ENCODE measurements at places on chromosomes 6 and 20. TPM values are rescaled to one million over a fixed set of nuclear protein-coding genes. Genes with fewer than 3 reads are reported as not detected.
A peak's percentile ranks its signal among the peaks of the same experiment; 100 is the strongest.

DNA sequence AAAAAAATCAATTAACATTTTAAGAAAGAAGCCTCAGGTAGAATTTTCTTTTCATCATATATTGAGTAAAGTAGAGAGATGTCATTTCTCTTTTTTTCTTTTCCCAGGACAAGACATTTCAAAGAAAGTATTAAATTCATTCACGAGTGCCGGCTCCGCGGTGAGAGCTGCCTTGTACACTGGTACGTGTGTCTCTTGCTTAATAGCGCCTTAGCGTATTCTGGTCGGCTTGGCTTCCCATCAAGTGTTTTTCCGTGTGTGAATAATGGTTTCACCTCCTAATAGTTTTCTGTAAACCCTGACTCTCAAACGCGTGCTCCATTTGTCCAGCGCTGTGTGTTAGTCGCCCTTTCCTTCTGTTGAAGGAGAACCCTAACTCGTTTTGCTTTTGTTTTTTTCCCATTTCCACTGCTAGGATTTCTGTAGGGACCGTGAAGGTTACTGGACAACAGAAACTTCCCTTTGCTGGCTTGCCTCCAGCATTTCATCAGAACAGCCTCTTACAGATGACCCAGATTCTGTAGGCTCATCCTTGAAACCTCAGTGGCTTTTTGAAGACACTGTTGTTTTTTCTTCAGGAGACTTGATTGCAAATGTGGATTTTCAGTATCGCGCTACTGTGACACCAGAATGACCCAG is 45.7 kb upstream of the IRF4 start:
- H3K36me3 ChIP-seq = peaks cover 20% of the 10 kb centered on the region
- H3K27me3 ChIP-seq = no peaks in the 10 kb centered on the region
- H3K27ac ChIP-seq = no peak overlapping the region
- no peaks in the 10 kb centered on the region for H3K4me1 ChIP-seq
- no peak overlapping the region for H3K4me3 ChIP-seq
- no peak for DNase-seq

The NRN1 gene
- 6.6 TPM for total RNA-seq

GRCh38 chr6:107348224-107348623 is 111.1 kb downstream of the PDSS2 start:
- H3K4me1 ChIP-seq = no peaks in the 10 kb centered on the region
- no peak overlapping the region for H3K27ac ChIP-seq
- no peaks in the 10 kb centered on the region for H3K36me3 ChIP-seq
- no peak overlapping the region for H3K4me3 ChIP-seq
- no peaks in the 10 kb centered on the region for H3K27me3 ChIP-seq

DNA sequence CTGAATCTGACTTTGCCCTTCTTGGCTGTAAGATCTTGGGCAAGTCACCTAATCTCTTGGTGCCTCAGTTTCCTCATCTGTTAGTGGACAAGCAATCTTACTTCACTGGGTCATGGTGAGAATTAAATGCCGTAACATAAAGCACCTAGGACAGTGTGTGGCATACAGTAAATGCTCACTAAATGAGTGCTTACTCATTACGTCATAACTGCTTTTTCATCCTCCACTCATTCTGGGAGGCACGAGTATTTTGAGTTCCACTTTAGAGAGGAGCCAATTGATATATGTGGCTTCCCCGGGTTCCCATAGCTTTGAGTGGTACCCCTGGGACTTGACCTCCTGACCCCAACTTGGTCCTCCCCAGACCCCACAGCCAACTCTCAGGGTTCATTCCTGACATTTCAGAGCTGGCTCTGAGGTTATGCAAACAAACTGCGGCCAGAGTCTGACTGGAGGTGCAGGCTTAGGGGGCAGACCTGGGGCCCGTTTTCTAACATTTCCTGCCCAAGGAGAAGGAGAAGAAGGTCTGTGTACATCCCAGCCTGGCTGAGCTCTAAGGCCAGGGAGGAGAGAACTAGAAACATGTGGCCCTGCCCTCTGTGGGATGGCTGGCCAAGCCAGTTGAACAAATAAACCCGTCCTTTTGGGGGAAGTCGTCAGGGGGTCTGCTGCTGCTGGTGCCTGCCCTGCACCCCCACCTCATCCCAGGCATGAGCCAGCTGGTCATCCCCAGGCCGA is 5.8 kb downstream of the ANGPT4 start:
- H3K4me3 ChIP-seq = no peak overlapping the region
- peak; percentile 64 for DNase-seq
- H3K27ac ChIP-seq = peak overlapping the region; percentile 39
- no peaks in the 10 kb centered on the region for H3K4me1 ChIP-seq
- H3K27me3 ChIP-seq = no peaks in the 10 kb centered on the region

- H3K27ac ChIP-seq = no peak overlapping the region
- H3K27me3 ChIP-seq = no peaks in the 10 kb centered on the region
- H3K4me1 ChIP-seq = no peaks in the 10 kb centered on the region
- H3K36me3 ChIP-seq = no peaks in the 10 kb centered on the region
These were observed 33.2 kb upstream of the ADGRF5 start for GRCh38 chr6:46954837-46955451.

GRCh38 chr6:11431455-11431937 is 106.1 kb upstream of the TMEM170B start:
- H3K36me3 ChIP-seq = no peaks in the 10 kb centered on the region
- no peak overlapping the region for H3K4me3 ChIP-seq
- no peak for DNase-seq
- H3K27me3 ChIP-seq = no peaks in the 10 kb centered on the region
- H3K4me1 ChIP-seq = no peaks in the 10 kb centered on the region

The ATP9A gene
- total RNA-seq = 23.4 TPM

GRCh38 chr6:100721256-100721655 is 159.9 kb downstream of the ASCC3 start:
- H3K36me3 ChIP-seq = no peaks in the 10 kb centered on the region
- no peaks in the 10 kb centered on the region for H3K4me1 ChIP-seq
- no peak overlapping the region for H3K4me3 ChIP-seq
- DNase-seq = no peak
- no peak overlapping the region for H3K27ac ChIP-seq

GRCh38 chr6:100283285-100283684 is 181.4 kb downstream of the SIM1 start:
- H3K27me3 ChIP-seq = no peaks in the 10 kb centered on the region
- H3K36me3 ChIP-seq = no peaks in the 10 kb centered on the region
- no peak overlapping the region for H3K27ac ChIP-seq
- DNase-seq = no peak

- peaks cover 19% of the 10 kb centered on the region for H3K36me3 ChIP-seq
- no peak for DNase-seq
These were observed 144.2 kb downstream of the REV3L start for GRCh38 chr6:111338843-111339242.

DNA sequence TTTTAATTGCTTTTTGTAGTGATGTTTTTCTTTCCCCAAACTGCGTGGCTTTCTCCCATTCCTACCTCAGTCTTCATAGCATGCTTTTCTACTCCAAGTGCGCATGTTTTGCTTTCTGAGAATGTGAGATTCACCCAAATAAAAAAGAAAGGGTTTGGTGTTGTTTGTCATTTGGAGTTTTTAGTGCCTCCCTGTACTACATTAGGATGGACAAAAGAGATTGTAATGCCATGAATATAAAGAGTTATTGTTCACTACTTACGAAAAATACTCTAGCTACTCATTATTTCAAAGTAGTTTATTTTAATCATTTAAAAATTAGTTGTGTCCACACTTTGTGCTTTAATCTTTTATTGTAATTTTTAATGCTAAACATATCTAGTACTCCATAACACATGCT is 81.8 kb downstream of the RNF217 start:
- no peak for DNase-seq
- peaks cover 5% of the 10 kb centered on the region for H3K4me1 ChIP-seq

GRCh38 chr20:46923550-46923949 is 28.9 kb downstream of the EYA2 start:
- peaks cover 4% of the 10 kb centered on the region for H3K4me1 ChIP-seq
- H3K4me3 ChIP-seq = no peak overlapping the region
- no peak overlapping the region for H3K27ac ChIP-seq
- H3K27me3 ChIP-seq = no peaks in the 10 kb centered on the region

The PTP4A1 gene
- total RNA-seq = 17.9 TPM

- no peak for DNase-seq
- H3K27ac ChIP-seq = no peak overlapping the region
- H3K36me3 ChIP-seq = no peaks in the 10 kb centered on the region
- H3K4me3 ChIP-seq = no peak overlapping the region
These were observed 52.1 kb upstream of the BHLHE23 start for GRCh38 chr20:63058696-63059335.

The SNRPB gene
- total RNA-seq = 105 TPM

The CARMIL1 gene
- total RNA-seq = 7.9 TPM

The PRKN gene
- 19.3 TPM for total RNA-seq

DNA sequence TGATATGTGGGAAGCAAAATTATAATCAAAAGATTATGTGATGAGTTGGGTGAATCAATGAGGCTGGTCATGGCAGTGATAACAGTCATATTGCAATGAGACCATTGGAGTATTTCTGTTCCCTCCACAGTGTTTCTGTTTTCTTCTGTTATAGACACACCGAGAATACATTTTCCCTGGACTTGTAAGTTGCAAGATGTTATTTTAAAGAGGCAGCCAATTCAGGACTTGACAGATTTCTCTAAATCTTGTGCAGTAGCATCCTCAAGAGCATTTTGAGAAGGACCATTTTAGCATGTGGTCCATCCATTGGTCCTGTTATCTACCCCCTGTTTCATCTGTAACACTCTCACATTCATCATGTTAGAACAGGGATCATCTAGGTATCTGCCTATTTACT is 55.6 kb downstream of the NKAIN2 start:
- no peaks in the 10 kb centered on the region for H3K4me1 ChIP-seq
- H3K36me3 ChIP-seq = no peaks in the 10 kb centered on the region
- no peaks in the 10 kb centered on the region for H3K27me3 ChIP-seq
- no peak overlapping the region for H3K27ac ChIP-seq
- DNase-seq = no peak

DNA sequence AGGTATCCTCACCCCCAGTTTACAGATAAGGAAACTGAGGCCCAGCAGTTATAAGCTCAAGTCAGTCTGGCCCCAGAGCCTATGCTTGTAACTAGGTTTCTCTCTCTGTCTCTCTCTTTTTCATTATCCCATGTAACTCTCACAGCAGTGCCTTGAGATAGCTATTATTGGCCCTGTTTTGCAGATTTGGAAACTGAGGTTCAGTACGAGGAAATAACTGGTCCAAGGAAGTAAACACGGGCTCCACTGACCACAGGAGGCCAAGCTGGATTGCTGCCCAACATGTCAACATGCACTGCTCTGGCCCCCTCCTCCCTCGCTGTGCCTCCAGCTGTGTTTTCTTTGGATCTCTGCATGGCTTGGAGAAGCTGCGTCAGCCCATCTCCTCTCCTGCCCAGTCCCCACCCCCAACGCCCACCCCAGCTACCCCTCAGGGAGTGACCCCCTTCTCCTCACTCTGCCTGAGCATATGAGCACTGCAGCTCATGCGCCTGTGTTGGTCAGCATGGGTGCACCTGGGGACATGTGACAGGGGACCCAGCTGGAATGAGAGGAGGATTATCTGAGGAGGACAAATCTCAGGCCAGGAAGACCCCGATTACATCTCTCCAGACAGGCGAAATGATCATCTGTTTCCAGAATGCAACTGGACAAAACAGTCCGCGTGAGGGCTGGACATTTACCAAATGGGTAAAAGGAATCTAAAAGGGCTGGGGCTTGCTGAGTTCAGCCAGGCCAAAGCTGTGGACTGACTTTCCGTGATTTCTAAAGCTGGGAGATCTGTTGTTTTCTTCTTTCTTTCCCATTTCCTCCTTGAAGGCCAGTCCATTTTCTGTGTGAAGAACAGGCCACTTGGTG is 7.8 kb upstream of the PLTP start:
- no peak overlapping the region for H3K4me3 ChIP-seq
- no peaks in the 10 kb centered on the region for H3K36me3 ChIP-seq
- H3K27ac ChIP-seq = peak overlapping the region; percentile 73
- DNase-seq = peak; percentile 85

DNA sequence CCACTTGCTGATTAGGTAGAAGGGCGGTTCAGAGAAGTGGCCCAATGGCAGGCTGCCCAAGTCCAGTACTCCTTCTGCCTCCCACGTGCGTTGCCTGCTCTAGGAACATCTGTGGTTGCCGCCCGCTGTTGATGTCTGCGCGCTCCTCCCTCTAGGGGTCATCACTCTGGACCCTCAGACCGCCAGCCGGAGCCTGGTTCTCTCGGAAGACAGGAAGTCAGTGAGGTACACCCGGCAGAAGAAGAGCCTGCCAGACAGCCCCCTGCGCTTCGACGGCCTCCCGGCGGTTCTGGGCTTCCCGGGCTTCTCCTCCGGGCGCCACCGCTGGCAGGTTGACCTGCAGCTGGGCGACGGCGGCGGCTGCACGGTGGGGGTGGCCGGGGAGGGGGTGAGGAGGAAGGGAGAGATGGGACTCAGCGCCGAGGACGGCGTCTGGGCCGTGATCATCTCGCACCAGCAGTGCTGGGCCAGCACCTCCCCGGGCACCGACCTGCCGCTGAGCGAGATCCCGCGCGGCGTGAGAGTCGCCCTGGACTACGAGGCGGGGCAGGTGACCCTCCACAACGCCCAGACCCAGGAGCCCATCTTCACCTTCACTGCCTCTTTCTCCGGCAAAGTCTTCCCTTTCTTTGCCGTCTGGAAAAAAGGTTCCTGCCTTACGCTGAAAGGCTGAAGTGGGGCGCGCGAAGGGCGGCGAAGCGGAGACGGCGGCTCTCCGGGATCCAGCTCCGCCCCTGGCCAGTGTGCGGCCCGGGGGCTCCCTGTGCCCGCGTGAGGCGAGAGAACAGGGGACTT is 8.5 kb downstream of the TRIM15 start:
- H3K4me3 ChIP-seq = peak overlapping the region; percentile 4
- H3K36me3 ChIP-seq = no peaks in the 10 kb centered on the region
- no peak overlapping the region for H3K27ac ChIP-seq
- DNase-seq = no peak
- peaks cover 19% of the 10 kb centered on the region for H3K27me3 ChIP-seq

GRCh38 chr6:11331111-11331510 is 98.6 kb upstream of the NEDD9 start:
- H3K4me3 ChIP-seq = no peak overlapping the region
- H3K27me3 ChIP-seq = no peaks in the 10 kb centered on the region
- H3K36me3 ChIP-seq = no peaks in the 10 kb centered on the region
- H3K27ac ChIP-seq = no peak overlapping the region

The AURKA gene
- 7.6 TPM for total RNA-seq

DNA sequence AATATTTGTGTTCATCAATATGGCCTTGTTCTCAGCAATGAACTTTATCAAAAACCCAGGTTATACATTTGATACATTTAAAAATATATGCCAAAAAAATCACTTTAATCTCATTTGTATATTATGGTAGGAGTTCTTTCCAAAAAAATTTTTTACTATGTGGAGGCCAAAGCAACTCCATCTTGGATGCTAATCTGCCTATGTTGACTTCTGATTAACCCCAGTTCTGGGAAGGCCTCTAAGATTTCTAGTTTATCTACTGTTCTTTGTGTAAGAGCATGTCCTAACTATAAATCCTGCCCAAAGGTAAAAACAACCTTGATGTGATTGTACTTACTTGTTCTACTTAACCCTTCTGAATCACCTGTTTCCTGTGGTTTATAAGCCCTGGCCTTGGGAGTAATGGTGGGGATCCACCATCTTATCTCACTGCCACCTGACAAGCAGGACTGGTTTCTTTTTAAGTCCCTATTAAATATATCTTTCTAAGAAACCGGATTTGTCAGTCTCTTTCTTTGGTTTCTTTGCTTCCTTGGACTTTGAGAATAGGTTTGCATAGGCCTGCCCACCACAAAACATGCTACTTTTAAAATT is 46.7 kb downstream of the RNGTT start:
- H3K4me3 ChIP-seq = no peak overlapping the region
- no peak overlapping the region for H3K27ac ChIP-seq
- no peaks in the 10 kb centered on the region for H3K27me3 ChIP-seq
- DNase-seq = no peak

The HAO1 gene
- not detected for total RNA-seq
